ENCODE measurements at places on chromosomes 3 and 15.
A peak's percentile ranks its signal among the peaks of the same experiment; 100 is the strongest.

DNA sequence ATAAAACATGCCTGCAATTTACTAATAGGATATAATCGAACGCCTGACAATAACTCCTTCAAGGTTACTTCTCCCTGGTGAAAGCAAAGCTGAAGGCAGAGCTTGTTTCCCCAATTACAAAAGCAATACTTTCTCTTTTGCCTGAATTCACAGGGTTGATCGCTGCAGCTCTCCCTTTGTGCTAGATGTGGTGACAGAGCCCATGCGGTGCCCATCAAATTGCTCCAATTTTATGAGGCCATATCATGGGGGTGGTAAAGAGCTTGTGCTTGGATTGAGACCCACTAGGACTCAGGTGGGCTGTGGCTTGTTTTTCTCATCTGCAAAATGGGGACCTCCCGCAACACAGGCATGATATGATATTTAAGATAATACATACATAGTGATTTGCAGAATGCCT, 143.4 kb downstream of the GREM1 start:
- no peak for DNase-seq

- DNase-seq: no peak
These were observed 176.8 kb downstream of the ABHD5 start for GRCh38 chr3:43867436-43868072.

DNA sequence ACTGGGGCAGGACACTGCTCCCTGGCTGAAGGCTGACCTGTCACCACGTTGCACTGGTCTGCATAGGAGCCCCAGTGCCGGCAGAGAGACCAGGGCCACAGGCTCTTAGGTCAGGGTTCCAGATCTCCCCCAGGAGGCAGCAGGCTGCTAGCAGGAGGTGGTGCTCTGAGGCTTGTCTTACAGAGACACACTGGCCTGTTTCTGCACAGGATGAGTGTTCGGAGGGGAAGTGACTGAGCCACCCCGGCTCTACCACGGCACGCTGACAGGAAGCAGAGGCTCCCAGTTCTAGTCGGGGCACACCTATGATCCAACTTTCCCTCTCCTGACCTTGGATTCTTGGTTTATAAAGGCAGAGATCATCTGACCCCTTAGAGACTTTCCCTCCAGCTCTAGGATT, 8.6 kb downstream of the FBXL22 start:
- DNase-seq: no peak

- DNase-seq: no peak
These were observed 27.6 kb upstream of the DET1 start for GRCh38 chr15:88574077-88574476.

DNA sequence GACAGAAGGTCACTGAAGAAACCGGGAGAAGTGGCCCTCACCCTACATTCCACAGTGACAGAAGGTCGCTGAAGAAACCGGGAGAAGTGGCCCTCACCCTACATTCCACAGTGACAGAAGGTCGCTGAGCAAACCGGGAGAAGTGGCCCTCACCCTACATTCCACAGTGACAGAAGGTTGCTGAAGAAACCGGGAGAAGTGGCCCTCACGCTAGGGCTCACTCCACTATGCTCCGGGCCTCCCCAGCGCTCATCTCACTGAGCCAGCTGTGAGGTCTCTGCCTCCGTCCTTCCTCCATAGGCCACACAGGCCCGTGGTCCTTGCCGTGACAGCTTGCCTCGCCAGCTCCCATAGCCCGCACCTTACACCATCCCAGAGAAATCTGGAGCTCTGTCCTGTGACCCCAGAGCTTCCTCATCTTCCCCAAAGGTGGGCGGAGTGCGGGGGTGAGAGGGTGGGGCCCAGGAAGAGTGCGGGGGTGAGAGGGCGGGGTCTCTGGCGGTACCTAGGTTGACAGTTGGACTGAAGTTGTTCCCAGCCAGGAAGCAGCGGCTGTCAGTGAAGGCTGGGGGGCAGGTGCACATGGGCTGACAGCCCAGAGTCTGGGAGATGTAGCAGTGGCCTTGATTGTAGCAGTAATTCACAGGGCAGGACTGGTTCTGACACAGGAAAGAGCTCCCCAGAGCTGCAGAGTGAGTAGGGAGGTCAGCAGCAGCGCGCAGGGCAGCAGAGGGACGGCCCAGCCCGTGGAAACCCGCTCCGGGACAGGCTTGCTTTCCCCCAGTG, 32.0 kb downstream of the MUC20 start:
- no peak for DNase-seq

- DNase-seq: no peak
These were observed 26.8 kb downstream of the ACAD9 start for GRCh38 chr3:128906031-128906803.

DNA sequence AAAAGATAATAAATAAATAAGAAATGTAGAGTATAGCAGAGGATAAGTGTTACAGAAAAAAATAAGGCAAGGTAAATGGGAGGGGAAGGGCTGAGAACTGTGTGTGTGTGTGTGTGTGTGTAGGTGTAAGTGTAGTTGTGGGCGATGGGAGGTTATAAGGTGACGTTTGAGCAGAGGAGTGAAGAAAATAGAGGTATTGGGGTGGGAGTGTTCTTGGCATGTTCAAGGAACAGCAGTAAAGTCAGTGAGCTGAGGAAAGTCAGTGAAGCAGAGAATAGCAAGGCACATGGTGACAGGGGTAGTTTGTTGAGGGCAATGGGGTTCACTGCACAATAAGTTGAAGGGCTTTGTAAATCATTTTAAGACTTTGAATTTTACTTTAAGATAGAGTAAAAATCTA, 30.9 kb upstream of the ZNF148 start:
- no peak for DNase-seq

GRCh38 chr3:73378207-73378606, 246.5 kb downstream of the PDZRN3 start:
- DNase-seq: no peak

DNA sequence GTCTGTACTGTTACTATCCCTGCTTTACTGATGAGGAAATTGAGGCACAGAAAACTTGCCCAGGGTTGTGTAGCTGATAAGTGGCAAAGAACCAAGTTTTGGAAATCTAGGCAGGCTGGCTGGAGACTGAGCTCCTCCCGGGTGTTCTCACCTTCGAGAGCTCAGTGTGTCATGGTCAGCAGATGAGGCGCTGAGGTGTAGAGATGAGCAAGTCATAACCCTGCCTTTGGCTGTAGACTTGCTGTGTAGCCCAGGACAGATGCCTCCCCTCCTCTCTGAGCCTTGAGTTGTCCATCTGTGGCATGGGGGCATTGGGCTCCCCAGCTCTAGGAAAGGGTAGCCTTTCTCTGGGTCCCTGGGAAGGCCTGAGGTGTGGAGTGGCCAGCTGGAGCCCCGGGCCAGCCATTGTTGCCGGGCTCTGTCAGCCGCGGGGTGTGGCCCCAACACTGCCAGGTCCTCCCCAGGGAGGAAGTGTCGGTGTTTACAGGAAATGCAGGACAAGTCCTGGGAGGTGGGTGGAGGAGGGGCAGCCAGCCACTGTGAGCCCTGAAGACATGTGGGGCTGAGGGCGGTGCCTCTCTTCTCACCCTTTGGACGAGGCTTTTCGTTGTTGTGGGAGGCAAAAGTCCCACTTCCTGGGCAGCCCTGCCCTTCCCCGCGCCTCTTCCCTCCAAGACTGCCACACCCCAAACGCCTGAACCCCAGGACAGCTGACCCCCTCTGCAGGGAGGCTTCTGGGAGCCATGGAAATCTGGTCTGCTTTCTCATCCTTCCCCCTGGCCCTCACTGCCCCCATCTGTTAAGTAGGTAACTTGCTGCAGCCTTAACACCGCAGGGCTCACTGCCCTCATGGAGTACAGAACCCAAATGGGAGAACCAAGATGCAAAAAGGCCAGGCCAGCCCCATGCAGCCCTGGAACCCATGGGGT, 29.1 kb downstream of the FGD5 start:
- DNase-seq: no peak

- DNase-seq: no peak
These were observed 475 bp downstream of the ERC2 start for GRCh38 chr3:56467801-56468183.

- DNase-seq: no peak
These were observed 347.8 kb downstream of the TBC1D5 start for GRCh38 chr3:17394541-17395155.

DNA sequence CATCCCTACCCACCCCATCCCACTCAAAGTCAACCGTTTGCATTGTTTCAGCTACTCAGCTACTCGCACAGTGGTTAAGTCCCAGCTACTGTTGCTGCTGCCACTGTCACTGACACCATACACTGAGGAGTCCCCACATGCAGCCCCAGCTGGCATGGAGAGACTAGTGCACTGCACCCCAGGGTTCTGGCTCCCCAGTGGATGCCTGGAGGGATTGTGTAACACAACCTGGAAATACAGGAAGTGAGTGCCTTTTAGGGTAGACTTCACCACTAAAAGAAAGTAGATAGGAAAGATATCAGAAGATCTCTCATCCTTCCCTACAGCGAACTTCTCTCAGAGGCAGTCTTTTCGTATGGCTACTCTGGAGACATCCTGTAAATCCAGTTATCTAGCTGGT, 169.2 kb upstream of the STRIT1 start:
- DNase-seq: peak; percentile 7

DNA sequence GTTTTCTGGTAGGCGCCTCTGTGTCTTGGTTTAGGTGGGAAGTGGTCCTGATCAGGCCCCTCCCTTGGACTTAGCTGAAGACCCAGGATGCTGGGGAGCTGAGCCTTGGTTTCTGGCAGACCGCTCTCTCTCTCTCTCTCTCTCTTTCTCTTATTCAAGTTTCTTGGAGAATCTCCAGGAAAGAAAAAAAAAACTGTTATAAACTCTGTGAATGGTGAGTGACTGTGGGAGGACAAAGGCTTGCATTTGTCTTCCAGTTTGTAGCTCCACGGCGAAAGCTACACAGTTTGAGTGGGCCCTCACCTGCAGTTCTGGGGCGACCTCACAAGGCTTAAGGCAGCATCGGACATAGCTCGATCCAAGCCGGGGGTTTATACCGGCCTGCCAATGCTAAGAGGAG, 7.5 kb downstream of the DET1 start:
- DNase-seq: no peak

GRCh38 chr3:61774279-61774890, 213.0 kb downstream of the PTPRG start:
- no peak for DNase-seq

DNA sequence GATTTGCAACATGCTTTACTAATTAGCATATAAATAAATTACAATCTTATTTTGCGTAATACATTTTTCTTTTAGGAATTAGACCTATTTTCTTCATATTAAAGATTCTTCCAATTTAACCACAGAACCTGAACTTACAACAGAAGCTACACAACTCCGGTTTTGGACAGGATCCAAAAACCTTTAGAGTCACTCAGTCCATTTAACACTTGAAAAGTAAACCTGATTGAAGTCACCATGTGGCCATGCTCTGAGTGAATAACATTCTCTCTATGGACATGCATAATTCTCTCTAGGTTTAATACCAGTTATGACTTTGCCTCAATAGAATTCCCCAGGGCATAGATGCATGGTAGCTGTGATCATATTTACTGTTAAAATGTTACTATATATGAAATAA, 751.0 kb downstream of the VGLL3 start:
- peak; percentile 33 for DNase-seq

- DNase-seq: no peak
These were observed 146.9 kb upstream of the CADPS start for GRCh38 chr3:63022114-63022513.

DNA sequence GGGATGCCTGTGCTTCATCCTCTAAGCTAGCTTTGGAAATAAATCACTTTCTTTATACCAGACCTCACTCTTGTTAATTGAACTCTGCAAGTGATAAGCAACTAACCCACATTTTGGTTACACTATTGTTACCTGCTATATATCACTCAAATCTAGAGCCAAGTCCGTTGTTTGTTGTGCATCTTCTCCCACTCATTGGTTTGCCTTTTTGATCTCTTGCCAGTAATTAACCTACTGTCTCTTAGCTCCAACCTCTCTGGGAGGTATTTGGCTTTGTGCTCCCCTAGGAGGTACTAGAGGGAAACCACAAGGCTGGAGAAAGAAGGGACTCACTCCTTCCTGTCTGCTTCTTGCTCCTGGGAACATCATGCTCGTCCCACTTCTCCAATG, 12.8 kb upstream of the CRBN start:
- DNase-seq: no peak

- no peak for DNase-seq
These were observed 53.2 kb downstream of the TMEM212 start for GRCh38 chr3:171896316-171896715.

Data from NCI-H2107 (cell line).